ENCODE measurements at places on chromosomes 7 and 10.

DNA sequence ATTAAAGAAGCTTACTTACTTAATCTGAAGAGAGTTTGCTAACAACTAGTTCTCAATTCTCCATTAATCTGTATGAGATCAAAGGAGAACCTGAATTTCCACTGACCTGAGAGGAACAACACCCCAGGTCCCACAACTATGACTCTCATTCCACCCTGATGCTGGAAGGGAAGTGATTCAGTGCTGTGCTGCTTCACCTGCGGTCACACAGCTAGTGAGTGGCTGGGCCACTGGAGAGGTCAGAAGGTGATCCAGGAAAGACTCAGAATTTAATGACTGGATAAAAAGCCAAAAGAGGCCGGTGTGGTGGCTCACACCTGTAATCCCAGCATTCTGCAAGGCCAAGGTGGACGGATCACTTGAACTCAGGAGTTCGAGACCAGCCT is 23.6 kb downstream of the SORBS1 start:
- DNase-seq = no peak

- no peak for DNase-seq
Observed at GRCh38 chr7:6172224-6172909, 100.1 kb downstream of the CYTH3 start.

- no peak for DNase-seq
Observed at GRCh38 chr7:104621321-104621720, 292.9 kb downstream of the LHFPL3 start.

- DNase-seq = no peak
Observed at GRCh38 chr7:34131371-34131770, 226.0 kb downstream of the BMPER start.

GRCh38 chr7:34153656-34154270 is 248.4 kb downstream of the BMPER start:
- no peak for DNase-seq

- DNase-seq = peak; percentile 74
Observed at GRCh38 chr10:10589540-10590303, 427.9 kb upstream of the CELF2 start.

DNA sequence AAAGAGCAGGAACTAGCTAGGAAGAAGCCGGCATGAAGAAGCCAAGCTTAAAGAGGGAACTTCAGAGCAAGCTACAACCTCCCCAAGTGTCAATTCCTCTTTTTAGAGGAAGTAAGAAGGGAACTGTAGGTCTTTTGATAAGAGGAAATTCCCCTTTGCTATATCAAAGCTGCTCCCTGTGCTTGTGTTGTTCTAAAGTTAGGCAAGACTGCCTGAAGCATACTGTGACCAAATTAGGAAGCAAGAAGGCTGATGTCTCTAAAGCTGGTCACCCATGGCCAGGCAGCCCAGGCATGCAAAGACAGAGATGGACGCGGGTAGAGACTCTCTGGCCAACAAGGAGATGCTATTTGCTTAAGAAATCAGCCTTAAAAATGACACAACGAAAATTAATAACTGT is 87.9 kb downstream of the RNF216 start:
- peak; percentile 93 for DNase-seq
